ENCODE measurements at places on chromosomes 7 and 10.

- DNase-seq = no peak
Measured at GRCh38 chr7:144102041-144102440, 7.3 kb upstream of the OR2A2 start.

DNA sequence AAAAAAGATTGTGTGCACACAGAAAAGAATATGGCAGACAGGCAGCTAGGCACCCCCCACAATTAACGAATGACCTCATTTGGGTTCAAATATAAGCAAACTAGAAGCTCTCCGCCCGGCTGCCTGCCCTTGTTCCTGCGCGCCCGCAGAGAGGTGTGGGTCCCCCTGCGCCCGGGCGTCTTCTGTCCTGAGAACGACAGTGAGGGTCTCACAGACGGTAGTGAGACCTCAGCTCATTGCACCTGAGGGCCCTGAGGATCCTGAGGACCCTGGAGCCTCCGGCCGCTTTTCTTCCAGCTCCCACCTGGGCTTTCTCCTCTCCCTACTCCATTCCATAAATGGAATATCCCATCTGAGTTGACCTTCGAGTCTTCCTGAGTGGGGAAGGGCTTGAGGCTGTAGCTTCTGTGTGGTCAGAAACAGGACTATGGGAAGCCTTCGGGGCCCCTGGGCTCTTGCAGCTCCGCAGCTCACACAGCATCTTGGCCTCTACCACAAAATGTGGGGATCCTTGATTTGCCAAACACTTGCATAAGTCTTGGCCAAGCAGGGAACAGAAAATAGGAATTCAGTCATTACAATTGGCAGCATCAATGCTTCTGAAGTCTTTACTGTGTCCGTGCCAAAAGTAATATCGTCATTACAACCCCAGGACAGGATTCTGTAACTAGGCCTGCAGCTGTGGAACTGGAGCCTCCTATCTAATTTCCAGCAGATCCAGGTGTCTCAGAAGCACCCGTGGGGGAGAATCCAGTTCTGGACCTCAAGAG, 43.8 kb downstream of the JAKMIP3 start:
- peak; percentile 40 for DNase-seq

DNA sequence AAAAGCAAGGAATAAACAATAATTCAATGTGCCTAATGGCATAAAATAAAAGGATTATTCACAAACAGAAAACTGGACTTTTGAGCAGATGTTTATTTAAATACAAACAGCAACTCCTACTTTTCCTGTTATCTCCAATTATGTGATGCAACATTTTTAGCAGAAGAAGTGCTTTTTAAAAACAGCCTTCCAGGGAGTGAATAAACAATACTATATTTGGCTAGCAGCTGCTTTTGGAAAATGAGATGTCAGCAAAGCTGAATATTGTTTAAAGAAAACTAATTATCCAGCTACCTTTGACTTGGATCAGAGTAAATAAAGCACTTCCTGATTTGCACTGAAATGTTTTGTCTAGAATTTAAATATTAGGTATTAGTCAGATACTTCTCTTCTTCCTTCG, 23.2 kb downstream of the CDK1 start:
- DNase-seq = no peak

GRCh38 chr10:66836057-66836456, 89.8 kb upstream of the LRRTM3 start:
- DNase-seq = no peak

- DNase-seq = no peak
Measured at GRCh38 chr7:66754541-66754940, 14.0 kb downstream of the RABGEF1 start.

DNA sequence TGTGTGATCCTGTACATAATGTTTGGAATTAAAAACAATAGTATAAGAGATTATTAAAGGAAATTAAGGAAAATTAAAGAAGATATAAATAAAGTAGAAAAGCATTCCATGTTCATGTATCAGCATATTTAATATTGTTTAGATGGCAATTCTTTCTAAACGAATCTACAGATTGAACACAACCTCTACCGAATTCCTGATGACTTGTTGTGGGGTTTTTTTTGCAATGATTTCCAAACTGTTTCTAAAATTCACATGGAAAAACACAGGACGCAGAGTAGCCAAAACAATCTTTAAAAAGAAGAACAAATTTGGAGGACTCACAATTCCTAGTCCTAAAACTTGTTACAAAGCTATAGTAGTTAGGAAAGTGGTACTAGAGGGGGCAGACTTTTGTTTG, 573.4 kb upstream of the IGFBP3 start:
- no peak for DNase-seq

DNA sequence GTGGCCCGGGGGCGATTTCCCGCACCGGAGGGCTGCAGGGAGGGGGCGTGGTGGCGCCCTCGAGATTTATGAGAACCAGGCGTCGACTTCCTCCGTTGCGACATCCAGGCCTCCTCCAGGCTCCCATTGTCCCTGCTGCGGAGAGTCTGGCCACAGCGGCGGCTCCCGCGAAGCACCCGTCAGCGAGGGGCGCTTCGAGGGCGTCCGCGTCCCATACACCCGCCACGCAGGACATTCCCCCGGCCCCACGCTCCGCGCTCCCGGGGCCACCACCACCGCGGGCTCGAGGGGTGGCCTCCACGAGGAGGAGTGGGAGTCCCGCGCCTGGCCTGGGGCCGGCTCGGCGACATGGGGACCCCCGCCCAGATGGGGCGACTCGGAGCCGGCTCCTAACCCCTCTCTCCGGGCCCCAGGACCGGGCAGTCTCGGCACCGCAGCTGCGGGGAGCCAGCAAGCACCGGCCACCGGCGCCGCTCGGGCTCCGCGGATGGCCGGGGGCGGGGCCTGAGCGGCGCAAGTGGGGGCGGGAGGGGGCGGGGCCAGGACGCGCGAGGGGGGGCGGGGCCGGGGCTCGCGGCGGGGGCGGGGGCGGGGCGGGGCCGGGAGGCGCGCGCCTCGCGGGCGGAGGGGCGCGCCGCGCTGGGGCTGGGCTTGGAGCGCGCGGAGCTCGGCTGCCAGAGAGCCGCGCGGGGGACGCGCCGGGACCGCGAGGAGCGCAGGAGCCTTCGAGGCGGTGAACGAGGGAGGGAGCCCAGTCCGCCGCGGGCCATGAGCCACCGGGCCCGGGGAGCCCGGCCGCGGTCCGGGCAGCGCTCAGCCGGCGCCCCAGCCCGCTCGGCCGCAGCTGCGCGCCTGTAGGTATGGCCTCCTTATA, at the start of gene SH2B2:
SH2B2 (plus strand) TSS at position 632 of the 874 bp plus-strand sequence. CDS start 13,683 bp downstream, outside the sequence.
- peak; percentile 54 for DNase-seq

DNA sequence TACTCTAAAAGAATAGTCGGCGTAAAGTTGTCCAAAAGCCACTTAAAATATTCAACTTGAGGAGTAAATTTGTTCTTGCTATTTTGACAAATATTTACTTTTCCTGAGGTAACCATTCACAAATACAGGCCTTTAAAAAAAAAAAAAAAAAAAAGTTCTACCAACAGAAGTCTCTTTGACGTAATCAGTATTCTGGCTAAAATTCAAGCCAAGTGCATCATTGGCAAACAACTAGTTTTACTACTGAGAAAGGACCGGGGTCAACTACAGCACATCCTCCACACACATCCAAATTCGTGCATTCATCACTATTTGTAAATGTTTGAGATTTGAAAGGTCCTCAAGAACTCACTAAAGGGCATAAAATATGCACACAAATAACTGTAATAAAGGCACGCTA, 2.0 kb downstream of the OAT start:
- DNase-seq = no peak

- DNase-seq = no peak
Measured at GRCh38 chr7:130127821-130128317, 57.5 kb downstream of the KLHDC10 start.

DNA sequence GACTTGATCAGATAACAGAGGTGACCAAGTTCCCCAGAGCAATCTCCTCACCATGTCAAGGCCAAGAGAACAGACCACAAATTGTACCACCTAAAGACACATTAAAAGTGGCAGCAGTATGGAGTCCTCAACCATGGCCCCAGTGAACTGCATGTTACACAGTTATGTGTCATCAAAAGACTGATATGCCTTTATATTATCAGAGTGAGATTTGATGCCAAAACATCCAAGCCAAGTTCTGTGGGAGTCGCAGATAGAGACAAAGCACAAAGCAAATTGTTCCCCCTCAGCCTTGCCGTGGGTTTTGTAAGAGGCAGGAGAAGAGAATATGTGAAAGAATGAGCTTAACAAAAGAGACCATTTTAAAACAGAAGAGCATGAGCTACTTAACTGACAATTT, 39.2 kb upstream of the TES start:
- DNase-seq = peak; percentile 16

GRCh38 chr10:132158122-132158741, 28.5 kb upstream of the DPYSL4 start:
- no peak for DNase-seq

DNA sequence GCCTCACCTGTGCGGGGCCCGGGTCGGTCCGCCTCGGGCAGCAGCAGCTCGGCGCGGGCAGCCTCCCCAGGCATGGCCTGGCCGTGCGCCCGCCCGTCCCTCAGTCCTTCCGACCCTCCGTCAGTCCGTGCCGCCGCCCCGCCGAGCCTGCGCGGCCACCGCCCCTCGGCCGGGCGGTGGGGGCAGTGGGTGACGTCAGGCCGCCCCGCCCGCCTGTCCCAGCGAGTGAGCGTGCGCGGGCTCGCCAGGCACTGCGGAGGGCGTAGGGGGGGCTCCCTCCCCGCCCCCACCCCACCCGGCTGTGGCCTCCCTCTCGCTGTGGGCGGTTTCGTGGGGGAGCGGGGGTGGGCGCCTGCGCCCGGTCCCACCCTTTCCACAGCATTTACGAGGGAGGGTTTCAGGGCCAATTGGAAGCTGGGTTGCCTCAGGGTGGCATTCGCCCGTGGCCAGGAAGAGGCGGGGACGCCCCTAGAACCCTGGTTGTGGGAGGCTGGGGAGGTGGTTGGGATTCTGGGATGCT, at the start of gene NACAD:
NACAD (minus strand) TSS at position 149 of the 520 bp plus-strand sequence; CDS start at position 74, 75 bp downstream.
- DNase-seq = peak; percentile 91

- DNase-seq = no peak
Measured at GRCh38 chr7:112279042-112279441, 72.5 kb downstream of the ZNF277 start.

DNA sequence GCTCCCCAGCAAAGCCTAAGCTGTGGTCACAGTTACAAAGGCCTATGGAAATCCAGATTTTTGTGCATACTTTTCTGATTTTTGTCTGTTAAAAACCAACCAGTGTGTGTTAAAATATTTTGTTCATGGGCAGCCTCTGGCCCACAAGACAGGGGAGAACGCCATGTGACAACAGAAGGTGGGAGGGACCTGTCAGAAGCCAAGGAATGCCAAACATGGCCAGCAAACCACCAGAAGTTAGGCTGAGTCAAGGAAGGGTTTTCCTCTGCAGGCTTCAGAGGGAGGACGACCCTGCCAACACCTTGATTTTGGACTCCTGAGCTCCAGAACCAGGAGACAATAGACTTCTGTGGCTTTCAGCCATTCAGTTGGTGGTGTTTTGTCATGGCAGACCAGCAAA, 127.3 kb downstream of the CUL2 start:
- no peak for DNase-seq

DNA sequence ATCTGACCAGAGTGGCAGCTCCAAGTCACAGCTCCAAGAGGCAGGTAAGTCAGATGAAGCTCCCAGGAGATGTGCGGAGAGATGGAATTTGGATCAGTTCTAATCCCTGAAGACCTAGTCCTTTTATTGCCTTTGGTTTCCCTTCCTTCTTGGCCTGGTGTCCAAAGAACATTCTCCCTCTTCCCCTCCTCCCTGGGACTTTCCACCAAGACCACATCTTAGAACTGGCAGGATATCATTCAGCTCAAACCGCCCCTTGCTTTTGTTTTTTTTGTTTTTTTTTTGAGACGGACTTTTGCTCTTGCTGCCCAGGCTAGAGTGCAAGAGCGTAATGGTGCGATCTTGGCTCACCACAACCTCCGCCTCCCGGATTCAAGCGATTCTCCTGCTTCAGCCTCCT, 190.8 kb downstream of the GFRA1 start:
- no peak for DNase-seq

Data from Ammon's horn (tissue), 1 donor.